ENCODE measurements at places on chromosomes 12 and 14. TPM values are rescaled to one million over a fixed set of nuclear protein-coding genes. Genes with fewer than 3 reads are reported as not detected.

DNA sequence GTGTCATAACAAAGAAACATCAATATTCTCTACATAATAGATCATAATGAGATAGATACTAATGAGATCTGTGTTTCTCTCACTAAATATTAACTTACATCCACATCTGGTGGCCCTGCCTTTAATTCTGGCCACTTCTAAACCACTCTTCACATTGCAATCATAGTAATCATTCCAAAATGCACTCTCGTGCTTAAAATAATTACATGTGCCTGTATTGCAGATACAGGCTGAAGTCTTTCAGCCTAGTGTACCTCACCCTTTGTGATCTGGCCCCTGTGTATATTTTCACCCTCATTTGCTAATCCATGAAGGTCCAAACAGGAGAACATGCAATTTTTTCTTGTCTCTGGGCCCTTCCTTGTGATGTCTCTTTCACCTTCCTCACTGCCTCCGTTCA, 108.0 kb downstream of the LIN7A start:
- no peak for DNase-seq

DNA sequence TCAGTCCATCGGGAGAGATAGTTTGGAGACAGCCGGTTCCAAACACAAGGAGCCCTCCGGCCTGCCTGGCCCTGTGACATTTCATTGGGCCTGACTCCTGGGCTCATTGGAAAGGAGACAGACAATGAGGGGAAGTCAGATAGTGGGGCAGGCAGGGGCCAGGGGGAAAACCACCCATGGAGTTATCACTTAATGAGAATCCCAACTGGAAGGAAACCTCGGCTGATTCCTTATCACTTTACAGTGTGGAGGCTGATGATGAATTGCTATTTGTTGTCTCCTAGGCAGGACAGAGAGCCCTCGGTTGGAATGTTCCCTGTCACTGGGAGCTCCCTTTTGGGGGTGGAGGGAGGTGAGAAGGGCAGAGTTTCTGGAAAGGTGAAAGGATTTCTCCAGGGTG, 44.4 kb downstream of the TBX5 start:
- no peak for DNase-seq

DNA sequence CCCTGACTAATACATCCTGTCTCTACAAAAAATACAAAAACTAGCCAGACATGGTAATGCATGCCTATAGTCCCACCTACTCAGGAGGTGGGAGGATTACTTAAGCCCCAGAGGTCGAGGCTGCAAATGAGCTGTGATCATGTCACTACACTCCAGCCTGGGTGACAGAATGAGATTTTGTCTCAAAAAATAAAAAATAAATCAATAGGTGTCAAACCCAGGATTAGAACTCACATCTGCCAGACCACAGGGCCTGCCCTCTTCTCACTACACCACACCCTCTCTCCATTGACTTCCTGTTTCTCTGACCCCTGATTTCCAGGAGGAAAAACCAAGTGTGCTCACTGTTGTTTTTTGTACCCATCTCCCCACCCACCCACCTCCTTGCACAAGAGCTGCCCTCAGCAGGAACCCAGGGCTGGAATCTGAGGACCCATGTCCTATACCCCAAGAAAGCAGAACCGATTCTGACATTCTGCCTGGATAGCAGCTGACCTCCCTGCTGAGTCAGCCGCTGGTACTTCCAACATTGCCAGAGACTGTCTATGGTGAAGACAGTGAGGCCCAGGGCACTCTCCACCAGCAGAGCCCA, 6.2 kb downstream of the CMKLR1 start:
- no peak for DNase-seq

DNA sequence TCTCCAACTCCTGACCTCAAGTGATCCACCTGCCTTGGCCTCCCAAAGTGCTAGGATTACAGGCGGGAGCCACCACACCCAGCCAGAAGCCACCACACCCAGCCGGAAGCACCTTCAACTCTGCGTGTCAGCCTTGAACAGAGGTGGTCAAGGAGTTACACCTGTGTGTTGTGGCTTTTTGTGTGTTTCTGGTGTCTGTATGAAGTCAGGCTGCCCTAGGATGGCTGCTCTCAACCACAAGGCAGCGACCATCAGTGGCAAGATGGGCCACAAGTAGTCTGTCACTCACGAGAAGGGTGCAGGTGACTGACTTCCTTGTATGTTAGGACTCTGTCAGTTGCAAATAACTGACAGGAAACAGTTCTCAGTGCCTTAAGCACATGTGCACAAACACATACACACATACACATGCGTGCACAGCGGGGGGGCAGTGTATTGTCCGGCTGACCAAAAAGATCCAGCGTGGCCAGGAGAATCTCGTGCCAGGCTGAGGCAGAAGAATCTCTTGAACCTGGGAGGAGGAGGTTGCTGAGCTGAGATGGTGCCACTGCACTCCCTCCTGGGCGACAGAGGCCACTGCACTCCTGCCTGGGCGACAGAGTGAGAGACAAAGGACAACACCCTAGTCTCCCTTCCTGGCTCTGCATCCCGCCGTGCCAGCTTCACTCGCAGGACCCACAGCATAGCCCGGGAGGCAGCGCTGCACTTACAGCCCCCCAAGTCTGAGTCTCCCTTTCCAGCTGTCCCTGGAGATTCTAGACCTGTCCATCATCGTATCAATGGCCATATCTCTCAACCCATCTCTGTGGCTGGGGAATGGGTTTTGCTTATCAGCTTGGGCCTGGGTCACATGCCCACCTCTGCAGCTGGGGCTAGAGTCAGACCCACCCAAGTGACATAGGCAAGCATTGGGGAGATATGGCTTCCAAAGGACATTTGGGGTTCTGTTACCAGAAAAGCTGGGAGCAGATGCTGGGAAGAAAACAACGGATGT, 13.7 kb downstream of the P2RX4 start:
- peak; percentile 48 for DNase-seq

- no peak for DNase-seq
Observed at GRCh38 chr14:22656945-22657731, 13.0 kb upstream of the OR6J1 start.

GRCh38 chr12:105805730-105806399, 332.9 kb downstream of the NUAK1 start:
- no peak for DNase-seq

- no peak for DNase-seq
Observed at GRCh38 chr12:39835517-39836489, 216.2 kb upstream of the ABCD2 start.

- no peak for DNase-seq
Observed at GRCh38 chr14:70698288-70698687, 56.6 kb downstream of the TTC9 start.

DNA sequence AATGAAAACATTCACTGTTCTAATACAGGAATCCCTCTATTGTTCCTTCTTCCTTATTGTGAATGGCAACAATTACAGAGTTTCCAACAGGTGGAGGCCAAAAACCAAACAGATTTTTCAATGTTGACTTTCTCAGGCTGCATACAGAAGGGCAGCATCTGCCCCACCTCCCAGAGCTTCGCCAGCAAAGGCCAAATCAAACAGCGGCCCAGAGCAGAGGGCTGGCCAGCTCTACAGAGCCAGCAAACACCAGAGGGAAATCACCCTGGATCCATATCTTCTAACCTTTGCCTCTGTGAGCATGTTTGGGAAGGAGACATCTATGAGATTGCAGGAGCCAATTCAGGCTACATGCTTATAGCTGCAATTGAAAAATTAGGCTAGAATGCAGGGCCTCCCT, 4.4 kb upstream of the CRACR2A start:
- DNase-seq, result no peak

GRCh38 chr14:102015045-102015685, 50.8 kb downstream of the DYNC1H1 start:
- no peak for DNase-seq

- no peak for DNase-seq
Observed at GRCh38 chr12:15165012-15165659, 56.1 kb downstream of the RERG start.

DNA sequence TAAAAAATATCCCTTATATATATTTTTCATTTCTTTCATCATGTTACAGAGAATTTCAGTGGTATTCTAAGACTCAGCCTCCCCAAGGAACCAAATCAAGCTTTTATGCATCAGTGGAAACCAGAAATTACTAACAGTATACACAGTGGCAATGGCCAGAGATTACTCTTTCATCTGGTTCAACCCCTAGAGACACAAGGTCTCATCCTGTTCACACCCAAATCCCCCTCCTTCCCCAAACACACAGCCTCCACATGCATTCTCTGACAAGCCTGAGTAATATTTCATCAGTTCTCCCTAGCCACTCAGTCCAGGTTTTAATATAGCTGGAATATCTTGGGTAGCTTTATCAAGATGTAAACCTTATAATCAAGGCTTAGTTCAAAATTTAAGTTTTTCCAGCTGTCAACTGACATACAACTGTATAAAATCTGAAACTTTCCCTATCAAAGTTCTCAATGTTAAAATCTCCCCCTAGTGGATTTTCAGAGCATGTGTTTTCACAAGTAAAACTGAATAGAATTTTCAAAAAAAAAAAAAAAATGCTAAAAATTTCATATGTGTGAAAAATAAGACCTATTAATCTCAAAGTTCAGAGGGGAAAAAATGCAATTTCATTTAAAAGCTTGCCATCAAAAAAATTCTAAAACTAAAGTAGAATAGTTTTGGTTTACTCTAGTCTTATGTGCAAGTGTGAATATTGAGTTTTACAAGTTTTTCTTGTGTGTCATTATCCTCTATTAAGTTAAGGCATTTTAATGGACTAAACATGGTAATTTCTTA, 10.5 kb upstream of the SSTR1 start:
- DNase-seq, result no peak

DNA sequence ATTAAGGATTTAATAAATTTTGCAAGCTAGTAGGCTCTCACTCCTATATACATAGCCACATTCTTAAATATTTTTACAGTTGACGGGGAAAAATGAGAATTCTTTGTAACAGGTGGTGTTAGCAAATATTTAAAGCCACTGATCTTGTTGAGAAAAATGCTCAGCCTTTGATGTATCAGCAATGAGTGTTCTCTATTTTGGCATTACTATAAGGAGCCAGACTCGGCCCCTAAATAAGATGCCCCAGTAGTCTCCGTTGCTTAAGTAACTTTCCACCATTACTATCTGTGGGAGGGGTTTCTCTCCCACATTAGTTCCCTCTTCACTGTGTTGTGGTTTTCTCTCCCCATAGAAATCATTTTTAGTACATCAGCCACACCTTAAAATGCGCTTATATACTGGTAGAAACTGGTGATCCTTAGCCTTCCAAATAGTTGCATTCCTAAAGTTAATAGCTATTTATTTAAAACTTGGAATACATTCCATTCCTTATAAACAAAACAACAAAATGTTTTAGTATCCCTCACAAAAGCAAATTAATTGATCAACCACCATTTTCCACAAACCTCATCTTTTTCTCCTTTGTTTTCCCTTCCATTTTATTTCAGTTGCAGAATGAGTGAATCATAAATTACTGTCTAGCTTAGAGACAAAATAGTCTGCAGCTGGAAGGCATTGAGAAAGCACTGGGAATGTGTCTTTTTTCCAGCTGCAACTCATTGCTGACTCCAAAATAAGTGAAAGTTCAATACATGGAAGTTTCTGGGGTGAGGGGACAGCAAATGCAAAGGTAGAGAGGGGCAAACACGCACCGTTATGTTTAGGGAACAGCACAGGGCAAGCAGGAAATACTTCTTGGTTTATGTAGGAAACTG, 84.7 kb upstream of the FERMT2 start:
- DNase-seq, result no peak

GRCh38 chr14:69852531-69853321, 26.5 kb upstream of the SMOC1 start:
- DNase-seq, result no peak

DNA sequence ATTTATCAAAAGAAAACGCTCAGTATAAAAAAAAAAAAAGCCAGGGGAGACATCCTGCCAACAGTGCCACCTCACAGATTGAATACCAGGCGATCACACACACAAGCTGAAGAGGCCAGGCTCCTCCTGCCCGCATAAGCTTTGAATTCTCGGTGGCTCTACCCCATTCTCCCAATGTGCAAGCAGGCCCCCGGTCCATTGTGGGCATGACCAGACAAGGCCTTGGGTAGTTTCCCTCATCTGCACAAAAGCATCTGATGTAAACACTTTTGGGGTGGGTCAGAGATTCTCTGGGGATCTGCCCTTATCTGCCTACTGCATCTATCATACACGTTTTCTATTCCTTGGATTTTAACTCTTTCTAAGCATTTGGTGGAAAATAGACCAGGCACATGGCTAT, 16.2 kb downstream of the KLRF2 start:
- DNase-seq, result peak; percentile 13

- DNase-seq, result no peak
Observed at GRCh38 chr14:30808576-30808975, 65.8 kb upstream of the COCH start.

DNA sequence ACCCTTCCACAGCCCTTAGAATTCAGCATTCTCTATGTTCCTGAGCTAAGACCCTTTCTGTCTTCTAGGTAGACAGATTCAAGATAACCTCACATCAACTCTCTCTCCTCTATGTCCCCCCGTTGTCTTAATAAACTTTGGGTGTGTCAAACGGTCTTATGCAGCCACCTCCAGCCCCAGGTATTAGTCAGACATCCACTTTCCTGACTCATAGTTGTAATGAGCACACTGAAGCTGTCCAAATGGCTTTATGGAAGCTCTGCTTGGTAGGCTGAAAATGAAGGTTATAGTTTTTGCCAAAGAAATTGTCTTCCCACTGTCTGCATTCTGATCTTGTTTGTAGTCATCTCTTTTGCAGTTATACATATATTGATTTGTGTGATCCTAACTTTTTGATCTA, 482.0 kb downstream of the RMST start:
- DNase-seq, result no peak

GRCh38 chr12:81953541-81953940, 194.4 kb upstream of the PPFIA2 start:
- DNase-seq, result no peak

- no peak for DNase-seq
Observed at GRCh38 chr12:3713483-3713882, 39.4 kb downstream of the CRACR2A start.

GRCh38 chr12:53482626-53483168, 16.6 kb downstream of the MAP3K12 start:
- no peak for DNase-seq

- no peak for DNase-seq
Observed at GRCh38 chr12:119894916-119895315, 17.8 kb upstream of the CIT start.

- no peak for DNase-seq
Observed at GRCh38 chr12:43937947-43938346, 102.1 kb downstream of the TMEM117 start.

GRCh38 chr12:63844391-63845341, at the start of gene SRGAP1:
TSS of gene SRGAP1 (plus strand) at chr12:63844700. CDS start at chr12:63844817, 117 bp downstream.
- DNase-seq, result peak; percentile 13

- no peak for DNase-seq
Observed at GRCh38 chr14:39322807-39323206, 89.1 kb downstream of the MIA2 start.

- DNase-seq, result no peak
Observed at GRCh38 chr12:129776977-129777667, 126.7 kb downstream of the TMEM132D start.

LHX5 gene
- polyA plus RNA-seq, result not detected

ORAI1 gene
- 134 TPM for polyA plus RNA-seq

RPGRIP1 gene
- polyA plus RNA-seq, result not detected

DHRS2 gene
- polyA plus RNA-seq, result not detected

TMEM253 gene
- not detected for polyA plus RNA-seq

EAPP gene
- polyA plus RNA-seq, result 107 TPM

All from naive thymus-derived CD8-positive, alpha-beta T cell (primary cell).